ENCODE measurements at places on chromosomes 5 and 9.
A peak's percentile ranks its signal among the peaks of the same experiment; 100 is the strongest.

- DNase-seq = no peak
These were observed 46.2 kb upstream of the PWWP2A start for GRCh38 chr5:160165137-160166068.

GRCh38 chr9:70811638-70812037 lies 309.8 kb downstream of the TRPM3 start:
- no peak for DNase-seq

DNA sequence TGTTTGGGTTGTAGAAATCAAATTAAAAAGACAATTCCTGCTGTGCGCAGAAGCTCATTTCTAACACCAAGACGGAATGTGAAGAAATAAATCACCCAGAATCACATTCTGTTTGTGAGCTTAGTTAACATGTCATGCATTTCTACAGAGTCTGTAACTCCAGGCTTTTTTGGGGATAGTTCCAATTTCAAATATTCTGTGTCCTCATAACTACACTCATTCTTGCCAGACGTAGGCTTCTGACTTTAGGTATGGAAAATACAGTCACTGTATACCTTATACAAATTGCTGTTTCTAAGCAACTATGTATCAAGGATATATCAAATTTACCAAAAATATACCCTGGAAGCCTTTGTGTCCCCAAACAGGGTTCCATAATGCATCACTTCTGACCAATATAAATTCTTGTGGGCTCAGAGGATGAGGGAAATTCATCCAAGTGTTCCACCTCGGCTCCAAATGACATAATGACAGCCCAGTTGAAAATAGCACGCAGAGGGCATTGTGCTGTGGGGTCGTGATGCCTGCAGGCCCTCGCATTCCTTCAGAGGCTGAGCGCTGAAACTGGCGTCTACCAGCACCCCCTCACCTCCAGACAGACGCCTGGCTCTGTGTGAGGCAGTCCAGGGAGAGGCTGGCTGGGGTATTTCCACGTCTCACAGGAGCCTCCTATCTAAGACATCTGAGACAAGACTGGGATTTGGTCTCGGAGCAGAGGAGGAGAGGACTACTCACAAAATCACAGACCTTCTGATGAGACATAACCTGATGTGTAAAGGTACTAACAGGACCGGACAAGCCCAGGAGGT lies 79.8 kb downstream of the KLF4 start:
- DNase-seq = no peak

GRCh38 chr5:59598547-59598874 lies 295.0 kb downstream of the PDE4D start:
- no peak for DNase-seq

DNA sequence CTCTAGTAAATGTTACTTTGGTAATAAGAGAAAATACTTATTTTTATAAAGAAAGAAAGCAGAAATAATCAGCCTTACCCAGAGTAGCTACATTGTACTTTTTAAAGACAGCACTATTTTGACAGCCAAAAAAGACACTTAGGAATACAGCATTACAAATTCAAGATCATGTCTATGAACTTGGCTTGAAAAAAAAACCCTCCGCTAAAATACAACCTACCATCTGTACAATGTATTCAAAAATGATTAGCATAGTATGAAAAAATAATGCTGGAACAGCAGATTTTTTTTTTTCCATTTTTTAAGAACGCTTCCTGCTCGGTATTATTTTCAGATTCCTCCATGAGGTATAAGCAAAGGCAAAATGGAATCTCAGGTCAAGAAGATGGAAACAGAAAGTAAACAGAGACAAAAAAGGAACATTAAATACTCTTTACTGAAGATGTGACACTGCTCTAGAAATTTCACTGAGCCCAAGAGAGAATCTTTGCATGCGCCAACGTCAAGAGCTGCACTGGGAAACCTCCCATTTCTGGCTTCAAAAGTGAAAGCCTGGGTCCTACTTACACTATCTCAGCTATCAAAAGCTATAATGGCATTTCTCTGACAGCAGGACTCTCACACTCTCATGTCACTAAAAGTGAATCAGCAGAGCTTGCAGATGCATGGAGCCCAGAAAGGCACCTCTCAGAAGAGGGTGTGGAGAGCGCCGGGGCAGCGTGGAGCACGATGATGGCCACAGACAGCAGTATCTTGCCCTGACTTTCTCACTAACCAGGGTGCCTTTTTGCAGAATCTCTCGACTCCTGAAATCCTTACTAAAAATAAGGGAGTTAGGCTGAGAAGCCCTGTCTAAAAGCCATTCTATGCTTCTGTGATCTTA lies 167.4 kb downstream of the ELAVL2 start:
- DNase-seq = no peak

GRCh38 chr5:147467973-147468508 lies 41.8 kb downstream of the DPYSL3 start:
- DNase-seq = no peak

GRCh38 chr5:84393969-84394368 lies 9.3 kb upstream of the EDIL3 start:
- no peak for DNase-seq

GRCh38 chr5:116529615-116530014 lies 45.0 kb downstream of the SEMA6A start:
- DNase-seq = no peak

DNA sequence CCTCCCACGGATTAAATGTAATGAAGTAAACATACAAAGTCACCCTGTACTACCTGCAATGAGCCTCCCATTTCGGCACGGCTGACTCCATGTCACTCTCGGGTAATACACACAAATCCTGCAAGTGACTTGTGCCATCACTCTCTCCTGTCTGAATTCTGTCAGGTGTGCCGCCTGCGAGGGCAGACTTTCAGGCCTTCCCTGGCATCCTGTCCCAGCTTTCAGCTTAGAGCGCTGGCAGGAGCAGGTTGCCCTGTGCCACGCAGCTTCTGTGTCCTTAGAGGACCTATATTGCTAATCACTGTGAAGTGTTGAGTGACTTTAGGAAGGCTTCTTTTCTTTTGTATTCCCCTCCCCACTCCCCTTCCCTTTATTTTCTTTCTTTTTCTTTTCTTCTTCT lies 25.8 kb upstream of the S1PR3 start:
- no peak for DNase-seq

GRCh38 chr5:58462623-58463230 lies 2.8 kb upstream of the PLK2 start:
- peak; percentile 51 for DNase-seq

GRCh38 chr9:130465383-130466096 lies 20.8 kb downstream of the ASS1 start:
- DNase-seq = no peak

DNA sequence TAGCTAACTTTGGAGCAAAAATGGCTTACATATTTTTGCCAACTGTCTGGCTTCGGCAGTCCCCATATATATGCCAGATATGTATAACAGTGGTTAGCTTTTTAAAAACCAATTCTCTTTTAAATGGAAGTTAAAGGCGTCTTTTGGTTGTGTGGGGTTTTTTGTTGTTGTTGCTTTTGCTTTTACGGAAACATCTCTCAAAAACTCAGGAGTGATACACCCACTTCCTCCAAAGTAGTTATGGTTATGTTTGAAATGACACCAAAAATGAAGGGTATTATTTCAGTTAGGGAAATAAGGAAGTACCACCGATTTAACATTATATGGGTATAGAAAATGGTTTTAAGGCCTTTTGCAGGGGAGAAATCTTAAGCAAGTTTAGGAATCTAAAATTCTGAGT lies 2.3 kb downstream of the CNOT8 start:
- DNase-seq = no peak

GRCh38 chr9:31700252-31701045 lies 684.0 kb upstream of the ACO1 start:
- DNase-seq = no peak

GRCh38 chr5:103333376-103333775 lies 74.8 kb downstream of the MACIR start:
- DNase-seq = no peak

DNA sequence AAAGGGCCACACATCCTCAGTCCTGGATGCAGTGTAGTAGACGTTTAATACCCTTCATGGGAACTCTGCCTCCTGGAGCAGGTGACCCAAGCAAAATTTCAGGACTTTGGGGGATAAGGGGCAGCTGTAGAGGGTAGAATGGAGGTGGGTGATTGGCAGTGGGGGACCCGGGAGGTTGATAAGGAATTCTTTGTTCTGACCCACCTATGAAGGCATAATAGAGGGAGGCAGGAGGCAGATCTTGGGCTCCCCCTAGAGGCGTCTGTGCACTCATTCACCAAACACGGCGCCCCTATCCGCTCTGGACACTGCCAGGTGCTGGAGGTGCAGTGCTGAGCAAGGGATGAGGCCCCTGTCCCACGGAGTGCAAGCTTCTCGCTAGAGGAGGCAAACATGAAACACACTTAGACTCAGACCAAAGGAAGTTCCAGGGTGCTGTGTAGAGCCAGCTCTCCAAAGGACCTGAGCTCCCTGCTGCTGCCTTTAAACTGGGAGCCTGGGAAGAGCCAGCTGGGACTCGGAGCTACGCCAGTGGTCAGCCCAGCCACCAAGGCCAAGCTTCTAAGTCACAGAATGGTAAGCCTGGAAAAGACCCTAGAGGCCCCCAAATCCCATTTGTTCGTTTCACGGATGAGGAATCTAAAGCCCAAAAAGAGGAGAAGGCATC lies 7.7 kb downstream of the IL17B start:
- no peak for DNase-seq

- DNase-seq = no peak
These were observed 26.0 kb downstream of the DDX4 start for GRCh38 chr5:55763746-55764420.

- no peak for DNase-seq
These were observed 94.8 kb downstream of the NR3C1 start for GRCh38 chr5:143308731-143309130.

- DNase-seq = no peak
These were observed 326.7 kb upstream of the EFNA5 start for GRCh38 chr5:107997338-107997980.

GRCh38 chr9:127123064-127123890 lies 842 bp upstream of the ANGPTL2 start:
- DNase-seq = peak; percentile 53

GRCh38 chr5:132839426-132840301 lies 9.2 kb upstream of the SHROOM1 start:
- DNase-seq = no peak

DNA sequence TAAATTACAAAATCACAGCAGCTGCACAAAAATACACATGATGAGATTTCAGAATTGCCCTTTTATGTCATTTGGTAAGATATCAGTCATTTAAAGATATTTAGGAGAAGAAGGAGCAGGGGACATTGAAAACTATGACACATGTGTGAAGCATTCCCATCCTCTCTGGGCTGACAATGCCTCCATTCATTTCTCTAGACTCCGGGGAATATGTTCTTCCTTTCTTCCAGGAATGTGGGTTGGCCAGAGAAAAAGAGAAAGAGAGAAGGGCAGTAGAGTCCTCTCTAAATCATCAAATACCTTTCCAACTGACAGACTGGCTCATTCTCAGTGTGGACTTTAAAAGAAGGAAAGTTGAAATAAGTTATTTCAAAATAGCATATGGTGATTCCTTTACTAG lies 205.6 kb upstream of the ADAMTSL1 start:
- DNase-seq = no peak

GRCh38 chr5:154197801-154198491 lies 7.4 kb downstream of the GALNT10 start:
- no peak for DNase-seq

- DNase-seq = no peak
These were observed 401.9 kb upstream of the PDE4D start for GRCh38 chr5:60295423-60295822.

- DNase-seq = no peak
These were observed 32.7 kb upstream of the FSD1L start for GRCh38 chr9:105414947-105415661.

GRCh38 chr9:93536167-93536566 lies 40.2 kb upstream of the PHF2 start:
- no peak for DNase-seq

- DNase-seq = no peak
These were observed 412.1 kb downstream of the KDM4C start for GRCh38 chr9:7169717-7170389.

DNA sequence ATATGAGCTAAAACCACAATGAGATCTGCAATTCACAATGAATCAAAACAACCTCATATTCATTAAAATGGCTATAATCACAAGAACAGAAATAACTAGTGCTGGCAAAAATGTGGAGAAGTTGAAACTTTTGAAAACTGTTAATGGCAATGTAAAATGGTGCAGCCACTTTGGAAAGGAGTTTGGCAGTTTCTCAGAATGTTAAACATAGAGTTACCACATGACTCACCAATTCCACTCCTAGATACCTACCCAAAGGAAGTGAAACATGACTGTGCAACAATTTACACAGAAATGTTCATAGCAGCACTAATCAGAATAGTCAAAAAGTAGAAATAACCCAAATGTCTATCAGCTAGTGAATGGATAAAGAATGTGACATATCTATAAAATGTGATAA lies 862.2 kb downstream of the DTWD2 start:
- DNase-seq = no peak

DNA sequence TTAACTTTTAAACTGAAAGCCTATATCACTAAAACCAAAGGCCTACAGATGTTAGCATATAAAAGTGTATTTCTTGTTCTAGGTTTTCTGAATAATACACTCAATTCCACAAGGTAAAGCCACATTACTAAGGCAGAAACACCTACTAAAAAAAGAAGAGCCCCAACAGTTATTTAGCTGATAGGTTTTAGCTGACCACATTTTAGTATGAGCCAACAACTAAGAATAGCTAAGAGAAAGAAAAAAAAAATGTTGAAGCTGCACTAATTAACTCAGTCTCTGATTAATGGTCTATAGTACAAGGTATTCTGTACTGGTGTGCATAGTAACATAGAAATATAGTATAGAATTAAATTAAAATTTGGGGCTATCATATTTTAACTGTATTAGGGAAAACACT lies 23.5 kb downstream of the ZFR start:
- DNase-seq = no peak

- no peak for DNase-seq
These were observed 28.5 kb upstream of the CSF1R start for GRCh38 chr5:150114773-150115408.

GRCh38 chr9:134497283-134497860 lies 144.2 kb upstream of the COL5A1 start:
- DNase-seq = no peak

DNA sequence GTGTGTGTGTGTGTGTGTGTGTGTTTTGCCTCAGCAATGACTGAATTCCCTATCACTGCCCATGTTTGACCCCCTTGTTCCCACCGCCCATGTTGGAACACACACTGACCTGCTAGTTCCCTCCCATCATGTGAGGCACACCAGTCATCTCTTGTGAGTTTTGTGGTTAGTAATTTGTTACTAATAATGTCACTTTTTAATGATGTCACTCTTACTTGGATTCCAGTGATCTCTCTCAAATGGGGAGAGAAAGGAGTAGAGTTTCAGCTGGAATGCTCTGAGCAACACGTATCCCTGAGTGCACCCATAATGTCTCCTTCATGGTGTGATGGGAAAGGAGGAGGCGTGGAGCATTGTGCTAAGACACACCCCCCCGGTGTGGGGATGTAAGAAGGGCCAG lies 172.6 kb downstream of the SH3GL2 start:
- DNase-seq = no peak

DNA sequence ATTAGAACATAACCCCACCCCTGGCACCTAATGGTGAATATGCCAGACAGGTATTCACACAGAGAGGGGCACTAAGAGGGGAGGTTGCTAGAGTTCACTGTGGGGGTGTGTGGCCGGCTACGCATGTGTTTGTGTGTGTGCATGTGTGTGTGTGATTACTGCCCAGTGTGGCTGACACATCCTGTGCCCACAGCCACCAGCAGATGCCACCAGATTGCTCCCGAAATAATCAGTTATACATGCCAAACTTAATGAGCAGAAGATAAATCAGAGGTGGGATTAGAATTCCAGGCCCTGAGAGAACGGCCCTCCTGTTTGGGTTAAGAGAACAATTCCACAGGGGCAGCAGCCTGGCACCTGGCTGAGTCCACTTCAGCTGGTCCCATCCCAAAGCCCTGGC lies 91.8 kb upstream of the TBCA start:
- DNase-seq = no peak

- DNase-seq = no peak
These were observed 86.6 kb upstream of the SLC24A2 start for GRCh38 chr9:19875291-19875920.
